HFF-Myc (cell line): ENCODE measurements at places on chromosomes 5 and 9.

DNA sequence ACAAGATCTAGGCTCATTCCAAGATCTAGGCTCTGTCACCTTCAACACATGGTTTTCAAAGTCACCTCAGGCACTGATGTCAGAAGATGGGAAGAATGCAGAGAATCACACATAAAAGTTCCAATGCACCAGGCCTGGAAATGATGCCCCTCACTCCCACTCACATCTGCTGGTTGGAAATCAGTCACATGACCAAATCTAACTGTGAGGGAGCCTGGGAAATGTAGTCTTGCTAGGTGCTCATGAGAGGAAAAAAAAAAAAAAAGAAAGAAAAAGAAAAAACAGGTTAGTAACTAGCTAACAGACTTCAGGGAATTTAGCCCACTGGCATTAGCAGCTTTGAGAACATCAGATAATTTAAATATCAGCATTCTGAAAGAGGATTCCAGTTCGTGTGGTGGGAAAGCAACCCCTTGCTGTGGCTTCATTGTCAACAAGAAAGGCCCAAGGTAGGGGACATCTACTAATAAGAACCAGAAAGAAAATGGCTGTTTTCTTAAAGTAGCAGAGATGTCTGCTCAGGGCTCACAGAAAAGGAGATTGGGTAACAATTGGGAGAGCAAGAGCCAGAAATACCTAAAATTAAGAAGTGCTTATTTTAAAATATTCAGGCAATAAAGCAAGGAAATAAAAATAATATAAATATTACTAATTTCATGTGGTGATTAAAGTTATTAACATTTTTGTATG is 614.3 kb downstream of the ACTL7B start:
- DNase-seq, result no peak

DNA sequence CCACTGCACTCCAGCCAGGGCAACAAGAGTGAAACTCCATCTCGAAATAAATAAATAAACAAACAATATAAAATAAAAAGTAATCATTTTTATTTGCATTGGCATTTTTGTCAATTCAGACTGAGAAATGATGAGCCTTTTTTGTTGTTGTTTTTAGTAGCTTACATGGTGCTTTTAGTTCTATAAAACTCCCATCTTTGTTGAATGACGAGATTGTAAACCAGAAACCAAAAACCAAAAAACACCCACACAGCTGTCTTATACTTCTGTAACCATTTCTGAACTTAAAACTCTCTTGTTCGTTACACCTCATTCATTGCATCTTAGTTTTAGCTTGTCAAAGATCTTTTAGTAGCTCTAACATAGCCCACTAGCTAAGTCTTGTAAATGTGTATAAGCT is 44.7 kb downstream of the GGTA1 start:
- no peak for DNase-seq

DNA sequence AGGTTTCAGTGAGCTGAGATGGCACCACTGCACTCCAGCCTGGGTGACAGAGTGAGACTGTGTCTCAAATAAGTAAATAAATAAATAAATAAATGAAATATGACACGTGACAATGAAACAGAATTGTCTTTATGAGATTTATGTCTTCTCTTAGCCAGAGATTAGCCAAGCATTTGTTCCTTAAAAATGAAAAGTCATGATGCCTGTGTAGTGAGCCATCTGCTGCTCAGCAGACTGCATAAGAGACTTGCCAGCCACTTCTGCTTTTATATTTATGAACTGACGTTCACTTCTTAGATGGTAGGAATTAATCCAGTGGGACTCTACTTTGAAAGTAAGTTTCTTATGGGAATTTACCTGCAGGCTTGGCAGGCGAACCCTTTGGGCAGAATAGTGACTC is 227.4 kb downstream of the NR3C1 start:
- DNase-seq, result no peak

DNA sequence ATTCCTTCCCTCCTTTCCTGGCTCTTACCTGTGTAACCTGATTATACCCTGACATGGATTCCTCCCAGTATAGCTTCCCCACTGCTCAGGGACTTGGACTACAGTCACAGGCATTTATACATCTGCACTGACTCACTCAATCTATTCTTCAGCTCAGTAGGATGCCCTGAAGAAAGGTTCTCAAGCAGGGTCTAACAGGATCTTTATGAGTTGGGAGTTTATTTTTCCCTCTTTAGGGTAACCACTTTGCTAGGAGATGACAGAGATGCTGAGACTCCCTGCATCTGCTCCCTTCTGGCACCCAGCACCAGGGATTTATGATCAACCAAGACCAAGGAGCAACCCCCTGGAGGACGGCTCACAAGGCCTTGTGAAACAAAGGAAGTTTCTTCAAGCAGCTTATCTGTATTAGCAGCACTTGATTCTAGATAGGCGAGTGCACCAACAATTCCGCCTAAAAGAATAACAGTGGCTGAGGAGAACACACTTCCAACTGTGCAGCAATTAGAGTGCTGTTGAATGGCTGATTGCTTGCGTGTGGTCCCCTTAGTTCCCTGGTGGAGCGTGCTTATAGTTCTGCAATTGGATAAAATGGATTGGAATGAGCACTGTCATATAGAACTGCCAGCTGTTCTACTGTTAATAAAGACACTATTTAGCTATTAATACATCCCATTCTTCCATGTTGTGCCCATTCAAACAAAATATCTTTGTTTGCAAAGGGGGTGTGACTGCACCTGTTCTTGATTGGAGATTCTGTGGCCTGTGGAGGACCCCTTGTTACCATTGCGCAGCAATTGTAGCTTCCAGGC is 482.6 kb downstream of the ZNF608 start:
- no peak for DNase-seq

DNA sequence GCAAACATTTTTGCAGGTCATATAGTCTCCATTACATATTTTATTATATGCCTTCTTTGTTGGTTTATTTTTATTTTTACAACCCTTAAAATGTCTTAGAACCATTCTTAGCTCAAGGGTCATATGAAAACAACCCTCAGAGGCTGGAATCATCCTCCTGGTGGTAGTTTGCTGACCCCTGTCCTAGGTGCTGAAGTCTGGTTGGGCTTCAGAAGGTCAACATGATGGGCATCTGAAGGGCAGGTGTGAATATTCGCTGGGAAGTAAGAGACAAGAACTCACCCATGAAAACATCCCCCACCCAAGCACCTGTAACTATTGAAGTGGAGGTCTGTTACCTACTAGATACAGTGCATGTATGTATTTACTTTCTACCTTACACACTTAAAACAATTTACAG is 75.4 kb downstream of the OSMR start:
- DNase-seq, result no peak

GRCh38 chr9:96383165-96383942 is at the start of gene SLC35D2:
TSS of gene SLC35D2 (minus strand) at chr9:96383711. CDS start at chr9:96383634, 77 bp downstream.
- DNase-seq, result no peak

- peak; percentile 73 for DNase-seq
These were observed 265.8 kb downstream of the MLLT3 start for GRCh38 chr9:20356403-20357036.

DNA sequence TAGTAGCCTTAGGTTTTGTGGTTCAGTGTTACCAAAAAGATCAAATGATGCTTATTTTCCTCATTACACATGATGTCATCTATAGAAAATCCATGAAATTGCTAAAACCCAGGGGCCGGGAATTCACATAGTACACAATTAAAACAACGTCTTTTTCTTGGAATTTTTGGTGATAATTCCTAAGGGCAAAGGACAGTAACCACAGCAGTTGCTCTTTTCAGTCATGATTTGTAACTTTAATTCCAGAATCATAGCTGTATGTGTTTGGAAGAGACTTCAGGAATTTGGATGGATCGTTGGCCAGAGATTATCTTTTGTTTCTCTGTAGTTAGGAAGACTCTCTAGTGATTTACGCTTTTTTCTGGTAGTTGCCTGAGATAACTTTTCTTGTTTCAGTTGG is 748.7 kb downstream of the TLE4 start:
- no peak for DNase-seq

DNA sequence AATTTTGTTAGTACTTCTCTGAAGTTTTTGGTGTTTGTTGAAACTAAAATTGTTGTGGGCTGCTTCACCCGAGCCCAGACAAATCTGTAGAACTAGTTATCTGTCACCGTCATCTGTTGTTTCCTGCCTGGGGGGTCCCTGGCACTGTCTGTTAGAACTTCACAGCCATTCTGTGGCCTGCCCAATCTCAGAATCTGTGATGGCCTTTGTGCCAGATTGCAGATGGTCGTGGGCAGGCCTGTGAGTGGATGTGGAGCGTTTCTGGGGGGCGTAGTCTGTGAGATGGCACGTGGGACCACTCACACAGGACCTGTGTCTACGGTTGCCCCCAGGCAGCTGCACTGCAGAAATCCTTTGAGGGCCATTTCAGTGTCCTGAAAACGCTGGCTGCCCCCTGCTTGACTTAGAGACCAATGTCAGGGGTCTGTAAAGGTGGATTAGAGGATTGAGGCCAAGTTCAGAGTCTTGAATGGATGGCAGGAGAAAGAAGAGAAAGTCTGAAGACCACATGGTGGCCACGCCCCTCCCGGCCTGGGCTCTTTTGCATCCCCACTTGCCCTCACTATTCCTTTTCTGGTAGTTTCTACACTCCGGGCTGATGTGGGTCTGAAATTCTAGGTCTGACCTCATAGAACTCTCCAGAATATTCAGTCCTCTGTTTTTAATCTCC is 38.3 kb downstream of the TRIO start:
- DNase-seq, result no peak

DNA sequence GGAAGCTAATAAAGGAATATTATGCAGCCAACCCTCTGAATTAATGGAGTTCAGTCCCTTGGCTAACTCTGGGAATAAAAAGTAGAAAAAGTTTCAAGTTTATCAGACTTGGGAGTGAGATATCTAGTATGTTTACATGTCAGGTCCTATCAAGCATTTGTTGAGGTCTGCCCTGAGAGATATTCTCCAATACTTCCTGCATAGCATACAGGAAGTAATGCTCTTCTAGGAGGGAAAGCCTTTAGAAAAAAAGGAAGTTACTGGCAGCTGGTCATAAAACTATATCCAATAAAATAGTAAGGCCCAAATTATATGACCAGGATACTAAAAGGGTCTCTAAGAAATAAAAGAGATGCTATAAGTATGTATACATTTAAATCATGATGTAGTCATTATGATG is 594.1 kb upstream of the FTMT start:
- DNase-seq, result no peak

DNA sequence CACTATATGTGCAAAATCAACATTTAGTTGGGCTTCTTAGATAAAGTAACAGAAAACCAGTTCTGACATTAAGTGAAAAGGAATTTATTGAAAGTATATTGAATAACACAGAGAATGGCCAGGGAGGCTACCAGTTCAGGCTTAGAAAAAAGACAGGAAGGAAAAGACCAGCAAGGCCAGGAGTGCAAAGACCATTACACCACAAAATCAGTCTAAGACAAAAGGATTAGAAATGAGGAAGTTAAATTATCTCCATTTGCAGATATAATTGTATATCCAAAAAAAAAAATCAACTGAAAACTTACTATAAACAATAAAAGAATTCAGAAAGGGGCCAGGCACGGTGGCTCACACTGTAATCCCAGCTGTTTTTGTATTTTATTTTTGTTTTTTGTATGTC is 4.8 kb upstream of the TEX10 start:
- DNase-seq, result no peak

DNA sequence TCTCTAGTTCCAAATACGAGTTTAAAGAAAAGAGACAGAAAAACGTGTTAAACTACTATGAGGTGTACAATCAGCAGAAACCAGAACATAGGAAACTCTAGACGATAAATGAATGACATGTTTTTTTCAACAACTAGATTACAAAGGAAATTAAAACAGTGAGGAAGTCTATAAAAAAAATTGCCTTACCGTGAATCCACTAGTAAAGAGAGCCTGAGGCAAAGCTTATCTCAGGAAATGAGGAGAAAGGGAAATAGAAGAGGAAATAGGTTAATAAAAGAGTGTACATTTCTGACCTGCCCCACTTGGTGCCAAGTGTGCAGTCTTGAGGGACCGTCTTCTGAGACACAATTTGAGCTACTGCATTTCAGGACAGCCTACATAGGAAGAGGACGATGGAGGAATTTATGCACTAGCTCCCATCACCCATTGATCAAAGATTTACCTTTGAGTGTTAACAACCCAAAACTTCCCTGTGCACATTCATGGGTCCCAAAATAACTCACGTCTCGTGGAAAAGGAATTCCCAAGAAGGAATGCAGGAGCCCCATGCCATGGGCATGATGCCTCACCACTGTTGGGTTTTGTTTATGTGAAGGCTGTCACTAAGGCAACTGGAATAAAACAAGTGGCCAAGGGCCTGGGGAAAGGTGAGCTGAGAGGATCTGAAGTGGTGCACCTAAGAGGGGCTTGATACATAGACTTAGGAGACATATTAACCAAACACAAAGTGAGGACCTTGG is 53.6 kb upstream of the SLC1A3 start:
- DNase-seq, result no peak

DNA sequence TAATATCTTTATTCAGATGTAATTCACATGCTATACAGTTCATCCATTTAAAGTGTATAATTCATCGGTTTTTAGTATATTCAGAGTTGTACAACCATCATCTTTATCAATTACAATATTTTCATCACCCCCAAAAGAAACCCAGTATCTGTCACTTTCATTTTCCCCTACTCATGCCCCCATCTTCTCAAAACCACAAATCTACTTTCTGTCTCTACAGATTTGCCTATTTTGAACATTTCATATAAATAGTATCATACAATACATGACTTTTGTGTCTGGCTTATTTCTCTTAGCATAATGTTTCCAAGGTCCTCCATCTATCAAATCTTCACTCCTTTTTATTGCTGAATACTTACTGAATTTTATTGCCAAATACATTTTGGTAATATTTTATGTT is 305.1 kb upstream of the SGCD start:
- no peak for DNase-seq

GRCh38 chr9:93814077-93814956 is 140.8 kb downstream of the BARX1 start:
- no peak for DNase-seq

DNA sequence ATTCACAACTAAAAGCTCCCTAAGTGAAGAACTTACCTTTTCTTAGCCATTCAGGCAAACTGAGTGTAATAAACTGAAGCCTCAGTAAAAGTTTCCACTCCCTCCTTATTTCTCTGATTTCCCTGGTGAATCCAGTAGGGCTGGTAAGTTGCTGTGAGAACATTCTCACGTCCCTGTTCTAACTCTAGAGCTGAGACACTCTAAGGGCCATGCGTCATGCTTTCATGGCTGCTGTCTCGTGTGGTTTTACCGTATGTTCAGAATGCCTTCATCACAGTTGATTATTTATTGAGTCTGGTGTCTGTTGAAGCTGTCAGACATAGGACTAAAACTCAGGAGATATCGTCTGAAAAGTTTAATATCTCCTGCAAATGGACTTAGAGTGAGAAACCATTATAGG is 1.3 kb downstream of the OR2S2 start:
- no peak for DNase-seq

- peak; percentile 92 for DNase-seq
These were observed 434.7 kb downstream of the DTWD2 start for GRCh38 chr5:118553662-118554061.

- no peak for DNase-seq
These were observed 98.9 kb downstream of the MAP1B start for GRCh38 chr5:72206160-72206559.
